ENCODE measurements at places on chromosomes 5 and 9.

DNA sequence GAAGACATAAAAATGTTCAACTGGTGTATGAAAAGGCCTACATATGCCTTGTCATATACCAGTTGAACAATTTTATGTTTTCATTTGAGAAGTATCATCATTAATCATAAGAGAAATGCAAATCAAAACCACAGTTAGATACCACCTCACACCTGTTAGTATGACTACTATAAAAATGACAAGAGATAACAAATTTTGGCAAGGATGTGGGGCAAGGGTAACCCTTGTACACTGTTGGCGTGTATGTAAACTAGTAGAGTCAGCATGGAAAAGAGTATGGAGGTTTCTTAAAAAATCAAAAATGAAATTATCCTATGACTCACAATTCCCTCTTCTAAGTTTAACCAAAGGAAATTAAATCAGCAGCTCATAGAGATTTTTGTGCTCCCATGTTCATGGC lies 250.4 kb upstream of the ST8SIA4 start:
- no peak for DNase-seq

GRCh38 chr5:154442801-154443200 lies 3.0 kb upstream of the SAP30L start:
- no peak for DNase-seq

DNA sequence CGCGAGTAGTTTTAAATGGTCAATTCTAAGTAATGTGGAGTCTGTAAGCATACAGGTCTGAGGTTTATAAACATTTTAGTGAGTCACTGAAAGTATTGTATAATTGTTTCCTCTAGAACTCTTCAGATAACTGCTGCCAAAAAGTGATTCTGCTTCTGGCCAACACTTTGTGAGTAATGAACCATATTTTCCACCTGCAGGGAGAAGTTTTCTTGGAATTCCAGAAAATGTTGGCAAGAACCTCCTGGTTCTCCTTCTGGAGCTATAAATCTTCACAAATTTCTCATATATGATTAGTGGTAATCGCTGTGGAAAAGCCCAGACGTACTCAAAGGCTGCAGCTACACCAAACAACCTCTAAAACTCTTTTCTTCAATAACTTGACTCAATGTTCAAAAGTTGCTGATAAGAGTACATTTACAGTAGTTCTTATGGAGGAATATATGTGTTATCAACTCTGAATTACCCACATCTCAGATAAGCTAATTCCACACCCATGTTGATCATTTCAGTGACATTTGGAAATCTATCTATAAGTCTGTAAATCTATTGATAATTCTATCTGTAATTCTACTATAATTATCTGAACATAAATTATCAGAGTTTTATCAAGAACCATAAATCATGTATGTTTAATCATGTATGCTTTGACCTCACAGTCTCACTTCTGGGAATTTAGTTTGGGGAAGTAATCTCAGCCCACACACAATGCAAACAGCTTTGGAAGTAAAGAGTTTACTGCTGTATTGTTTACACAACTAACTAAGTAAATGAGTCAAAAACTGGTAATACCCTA lies 74.1 kb downstream of the FNBP1 start:
- peak; percentile 11 for DNase-seq

GRCh38 chr5:53261245-53261644 lies 151.7 kb upstream of the MOCS2 start:
- no peak for DNase-seq

DNA sequence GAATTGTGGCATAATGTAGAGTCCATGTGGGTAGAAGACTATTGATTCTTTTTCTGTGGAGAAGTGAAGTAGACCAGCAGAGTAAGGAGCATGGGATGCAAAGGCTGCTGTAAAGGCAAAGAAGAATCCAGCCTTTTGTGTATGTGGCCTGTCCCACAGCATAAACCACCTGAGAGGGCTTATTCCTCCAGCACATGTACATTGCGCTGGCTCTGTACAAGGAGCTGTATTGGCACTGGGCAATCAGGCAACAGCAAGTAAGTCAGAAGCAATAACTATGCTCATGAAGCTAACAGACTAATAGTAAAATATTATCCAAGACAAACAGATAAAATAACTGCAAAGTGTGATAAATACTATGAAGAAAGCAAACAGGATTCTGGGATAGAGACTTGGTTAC lies 86.2 kb downstream of the LURAP1L start:
- no peak for DNase-seq

DNA sequence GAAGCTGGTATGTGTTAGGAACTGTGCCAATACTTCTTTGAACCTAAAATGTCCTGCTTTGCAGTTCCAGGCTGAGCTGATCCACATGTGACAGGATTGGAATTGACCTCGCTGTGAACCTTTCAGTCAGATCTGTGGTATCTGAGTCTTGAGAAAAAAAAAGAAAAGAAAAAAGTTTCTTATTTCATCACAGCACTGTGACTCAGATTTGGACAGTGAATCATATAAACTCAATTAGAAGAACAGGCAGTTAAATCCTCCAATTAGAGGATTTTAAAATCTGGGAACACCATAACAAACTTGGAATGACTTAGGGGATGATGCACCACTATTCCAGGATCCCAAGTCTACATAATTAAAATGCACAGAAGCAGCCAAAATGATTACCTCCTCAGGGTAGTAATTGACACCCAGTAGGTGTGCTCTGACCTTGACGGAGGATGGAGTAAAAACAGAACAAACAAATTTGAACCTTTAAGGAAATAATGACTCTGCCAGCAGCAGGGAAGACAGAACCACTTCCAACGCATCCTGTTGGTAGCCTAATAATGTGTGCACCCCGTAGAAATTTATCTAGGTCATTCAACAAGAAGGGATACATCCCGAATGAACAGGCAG lies 57.8 kb upstream of the RAI14 start:
- no peak for DNase-seq

- DNase-seq = no peak
These were observed 382.7 kb downstream of the CHSY3 start for GRCh38 chr5:130286971-130287370.

GRCh38 chr9:124455820-124456219 lies 5.6 kb downstream of the ADGRD2 start:
- peak; percentile 19 for DNase-seq

DNA sequence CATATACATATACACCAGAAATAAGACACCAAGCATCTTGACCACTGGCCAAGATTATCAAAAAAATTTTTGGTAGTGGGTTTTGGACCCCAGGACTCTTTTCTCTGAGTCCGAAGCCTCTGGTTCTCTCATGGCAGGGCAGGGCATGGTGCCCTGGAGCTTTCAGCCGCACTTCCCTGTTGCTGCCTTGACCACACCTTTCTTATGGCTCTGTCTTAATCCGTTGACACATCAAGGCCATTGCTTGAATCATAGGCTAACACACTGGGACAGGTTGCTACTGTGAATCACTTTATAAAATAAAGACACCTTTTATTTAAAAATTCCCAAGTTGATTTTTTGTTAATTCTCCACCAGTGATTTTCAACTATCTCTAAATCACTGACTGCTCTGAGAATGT lies 45.4 kb upstream of the CAST start:
- DNase-seq = no peak

GRCh38 chr5:91072881-91073280 lies 310.2 kb downstream of the ARRDC3 start:
- no peak for DNase-seq

DNA sequence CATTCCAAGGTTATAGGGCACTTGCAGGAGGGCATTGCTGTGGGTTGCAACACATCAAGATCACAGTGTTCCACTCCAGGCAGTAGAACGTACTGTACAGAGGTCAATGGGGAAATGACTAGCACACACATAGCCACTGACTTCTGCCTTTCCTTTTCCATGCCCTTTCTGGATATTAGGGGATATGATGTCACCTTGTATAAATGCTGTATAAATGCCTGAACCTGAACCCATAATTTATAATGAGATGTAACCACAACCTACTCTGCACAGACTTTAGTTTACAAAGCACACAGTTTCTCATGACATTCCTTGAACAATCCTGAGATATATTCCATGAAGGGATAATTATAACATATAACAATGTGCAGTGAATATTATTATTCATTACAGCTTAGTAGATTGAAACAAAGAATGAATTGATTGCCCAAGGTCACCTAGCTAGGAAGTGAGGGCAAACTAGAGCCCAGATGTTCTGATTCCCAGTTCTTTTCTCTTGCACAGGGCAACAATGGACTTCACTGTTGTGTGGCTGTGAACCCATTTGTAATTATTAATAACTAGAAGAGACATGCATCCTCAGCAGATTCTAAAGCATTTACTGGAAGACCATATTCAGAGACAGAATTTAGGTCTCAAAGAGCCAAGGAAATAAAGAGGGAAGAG lies 5.6 kb upstream of the ABLIM3 start:
- no peak for DNase-seq

DNA sequence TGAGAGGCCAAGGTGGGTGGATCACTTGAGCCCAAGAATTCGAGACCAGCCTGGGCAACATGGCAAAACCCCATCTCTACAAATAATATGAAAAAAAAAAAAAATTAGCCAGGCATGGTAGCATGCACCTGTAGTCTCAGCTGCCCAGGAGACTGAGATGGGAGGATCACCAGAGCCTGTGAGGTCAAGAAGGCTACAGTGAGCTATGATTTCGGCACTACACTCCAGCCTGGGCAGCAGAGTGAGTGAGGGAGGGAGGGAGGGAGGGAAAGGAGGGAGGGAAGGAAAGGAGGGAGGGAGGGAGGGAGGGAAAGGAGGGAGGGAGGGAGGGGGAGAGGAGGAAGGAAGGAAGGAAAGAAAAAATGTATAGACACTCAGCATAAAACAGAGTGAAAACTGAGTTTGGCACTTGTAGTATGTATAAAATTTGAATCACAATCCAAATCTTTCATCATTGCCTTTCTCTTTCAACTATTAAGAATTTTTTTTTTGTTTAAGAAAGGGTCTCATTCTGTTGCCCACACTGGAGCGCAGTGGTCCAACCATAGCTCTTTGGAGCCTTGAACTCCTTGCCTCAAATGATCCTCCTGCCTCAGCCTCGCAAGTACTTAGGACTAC lies 27.8 kb downstream of the SERINC5 start:
- DNase-seq = no peak

DNA sequence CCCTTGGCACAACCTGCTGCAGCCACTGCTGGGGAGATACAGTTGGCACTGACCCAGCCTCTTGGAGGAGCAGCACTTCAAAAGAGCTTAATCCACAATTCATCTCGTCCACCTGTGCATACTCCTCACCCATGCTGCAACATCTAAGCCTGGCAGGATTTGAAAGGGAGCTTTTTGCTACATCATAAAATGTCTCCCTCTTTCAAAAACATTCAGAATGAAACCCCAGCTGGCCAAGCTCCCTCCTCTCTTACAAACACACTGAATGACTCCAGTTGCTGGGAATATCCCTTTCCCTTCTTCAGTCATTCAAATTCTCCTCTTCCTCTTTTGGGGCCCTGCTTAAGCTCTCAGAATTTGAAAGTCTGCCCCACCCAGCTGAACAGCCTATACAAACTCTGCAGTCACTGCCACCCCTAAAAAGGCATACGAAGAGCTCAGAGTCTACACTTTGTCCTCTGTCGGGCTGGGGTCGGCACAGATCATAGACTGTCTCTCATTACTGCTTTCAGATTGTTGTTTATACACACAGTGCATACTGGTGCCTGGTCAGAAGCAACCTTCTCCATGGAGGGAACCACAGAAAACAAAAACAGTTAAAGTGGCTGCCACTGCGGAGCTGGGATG lies 8.8 kb upstream of the C5orf15 start:
- DNase-seq = no peak

GRCh38 chr9:114029311-114030170 lies 48.6 kb downstream of the AMBP start:
- DNase-seq = no peak
